ENCODE measurements at places on chromosomes 2 and 18.

GRCh38 chr2:240412975-240413812 lies 22.3 kb upstream of the GPC1 start:
- DNase-seq, result no peak

GRCh38 chr2:47891369-47892337 lies 14.6 kb downstream of the FBXO11 start:
- no peak for DNase-seq

GRCh38 chr2:36539631-36540030 lies 58.3 kb downstream of the FEZ2 start:
- no peak for DNase-seq

- DNase-seq, result no peak
These were observed 393.9 kb upstream of the SLC14A2 start for GRCh38 chr18:45221363-45221762.

- DNase-seq, result no peak
These were observed 105.4 kb upstream of the MMADHC start for GRCh38 chr2:149692961-149693396.

- no peak for DNase-seq
These were observed 475.8 kb upstream of the SLC39A10 start for GRCh38 chr2:195181059-195181705.

DNA sequence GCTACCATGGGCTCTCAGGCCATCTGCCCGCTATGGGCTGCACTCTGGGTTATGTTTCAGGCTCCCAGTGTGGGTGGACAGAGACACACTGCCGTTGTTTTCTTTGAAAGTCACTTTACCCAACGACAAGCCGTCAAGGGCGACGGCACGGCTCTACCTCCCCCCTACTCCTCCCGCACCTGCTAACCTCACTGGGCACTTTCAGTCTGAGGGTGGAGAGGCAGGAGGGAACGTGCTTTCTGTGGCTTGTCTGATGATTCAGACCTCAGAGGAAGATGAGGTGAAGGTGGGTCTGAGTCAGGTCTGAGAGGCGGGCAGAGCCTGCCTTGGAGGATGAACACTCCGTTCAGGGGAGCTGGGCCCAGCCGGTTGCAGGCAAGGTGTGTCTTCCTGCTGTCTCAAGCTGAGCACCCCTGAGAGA lies 147.6 kb upstream of the HDAC4 start:
- DNase-seq, result no peak

DNA sequence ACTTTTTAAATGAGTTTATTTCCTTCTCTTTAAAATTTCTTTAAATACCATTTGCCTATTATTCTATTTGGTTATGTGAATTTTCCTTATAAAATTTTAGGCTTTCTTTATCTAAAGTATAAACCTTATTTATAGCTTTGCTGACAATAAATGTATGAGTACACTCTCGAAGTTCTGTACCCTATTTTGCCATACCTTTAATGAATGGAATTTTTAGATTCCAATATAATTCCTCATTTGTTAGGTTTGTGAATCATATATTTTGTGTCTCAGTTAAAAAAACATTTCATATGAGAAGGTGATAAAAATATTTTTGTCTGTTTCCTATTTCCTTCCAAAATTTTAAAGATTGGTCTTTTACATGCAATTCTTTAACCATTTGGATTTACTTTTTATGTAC lies 427.4 kb upstream of the SLC8A1 start:
- DNase-seq, result no peak

DNA sequence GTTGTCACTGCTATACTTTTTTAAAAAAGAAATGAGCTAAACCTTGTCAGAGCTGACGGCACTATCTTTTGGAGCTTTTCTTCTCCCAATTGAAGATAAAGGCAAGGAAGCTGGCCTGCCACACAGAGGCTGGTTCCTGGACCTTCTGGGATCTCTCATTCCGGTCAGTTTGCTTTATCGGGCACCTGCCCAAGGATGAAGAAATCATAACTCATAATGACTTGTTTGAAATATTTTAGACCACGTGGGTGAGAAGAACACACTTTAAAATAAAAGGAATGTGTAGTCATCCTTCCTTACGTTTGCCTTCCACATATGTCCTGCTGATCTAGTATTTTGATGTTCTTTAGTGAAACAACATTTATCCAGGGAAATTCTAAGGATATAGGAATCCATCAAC lies 535.7 kb downstream of the DCC start:
- no peak for DNase-seq

GRCh38 chr2:39942950-39943349 lies 163.9 kb upstream of the THUMPD2 start:
- DNase-seq, result no peak

DNA sequence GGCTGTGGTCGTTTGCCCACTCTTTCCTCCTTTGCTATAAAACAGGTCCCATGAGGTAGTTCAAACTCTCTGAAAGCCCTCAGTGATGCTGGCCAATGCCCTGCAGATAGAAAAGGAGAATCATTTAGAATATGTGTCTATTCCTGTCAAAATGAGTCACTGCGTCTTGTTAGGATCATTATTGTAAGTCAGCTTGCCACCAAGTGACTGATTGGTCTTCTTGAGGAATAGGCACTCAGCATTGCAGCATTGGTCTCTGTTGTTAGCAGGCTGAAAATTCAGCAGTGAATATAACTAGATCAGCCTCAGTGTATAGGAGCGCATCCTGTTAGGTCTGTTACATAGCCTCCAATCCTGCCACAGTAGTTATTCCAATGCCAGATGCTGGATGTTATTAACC lies 28.9 kb downstream of the PRKRA start:
- no peak for DNase-seq

DNA sequence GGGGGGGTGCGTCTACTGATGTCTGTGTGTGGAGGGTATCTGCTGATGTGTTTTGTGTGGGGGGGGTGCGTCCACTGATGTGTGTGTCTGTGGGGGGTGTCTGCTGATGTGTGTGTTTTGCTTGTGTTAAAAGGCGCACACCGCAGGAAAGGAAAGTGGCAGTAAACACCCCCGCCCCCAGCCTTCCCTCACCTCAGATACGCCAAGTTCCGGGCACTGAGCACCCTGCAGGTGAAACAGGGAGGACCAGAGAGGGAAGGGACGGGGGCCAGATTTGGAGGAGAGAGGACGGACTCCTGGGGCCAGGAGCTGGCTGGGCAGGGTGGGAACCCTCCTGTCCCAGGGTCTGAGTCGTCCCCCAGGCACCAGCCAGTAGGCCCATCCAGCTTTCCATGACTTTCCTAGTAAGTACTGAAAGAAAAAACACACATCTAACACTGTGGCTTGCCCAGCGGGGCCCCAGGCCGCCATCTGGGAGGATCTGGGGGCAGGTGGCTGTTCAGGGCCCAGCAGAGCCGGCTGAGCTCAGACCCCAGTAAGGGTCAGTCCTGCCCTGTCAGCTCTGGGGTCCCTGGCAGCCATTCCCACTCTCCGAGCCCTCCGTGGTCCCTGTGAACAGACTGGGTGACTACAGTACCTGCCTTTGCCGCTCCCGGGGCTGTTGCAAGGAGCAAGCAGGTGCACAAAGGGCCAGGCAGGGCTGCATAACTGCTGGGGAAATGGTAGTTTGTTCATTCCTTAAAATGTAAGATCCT lies 126.9 kb downstream of the NFATC1 start:
- no peak for DNase-seq

- no peak for DNase-seq
These were observed 338.8 kb downstream of the CYRIA start for GRCh38 chr2:16326711-16327300.

DNA sequence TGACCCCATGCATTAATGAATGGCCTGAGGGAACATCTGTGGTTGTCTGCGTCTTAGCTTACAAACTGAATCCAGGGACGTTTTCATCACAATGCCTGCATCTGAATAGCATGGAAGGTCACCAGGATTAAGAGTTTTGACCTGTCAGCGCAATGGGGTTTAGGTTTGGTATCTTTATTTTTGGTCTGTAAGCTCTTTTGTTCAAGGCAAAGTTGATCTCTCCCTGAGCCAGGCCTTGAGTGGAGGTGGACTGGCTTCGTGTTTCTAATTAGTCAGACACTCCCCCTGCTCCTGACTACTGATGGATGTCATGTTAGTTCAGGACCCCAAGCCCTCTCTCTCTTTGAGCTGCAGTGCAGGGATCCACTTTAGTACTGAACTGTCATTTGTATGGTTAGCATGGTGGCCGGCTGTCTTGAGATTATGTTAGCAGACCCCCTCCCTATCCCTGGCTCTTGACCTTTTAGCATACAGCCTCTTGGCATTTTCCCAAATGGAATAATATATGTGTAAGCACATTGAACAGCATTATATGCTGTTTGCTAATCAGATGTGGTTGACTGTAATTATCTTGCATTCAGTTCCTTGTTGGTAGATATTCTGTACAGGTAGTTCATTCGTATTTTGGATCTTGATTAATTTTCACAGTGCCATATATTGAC lies 59.2 kb downstream of the LYPD6 start:
- DNase-seq, result no peak

DNA sequence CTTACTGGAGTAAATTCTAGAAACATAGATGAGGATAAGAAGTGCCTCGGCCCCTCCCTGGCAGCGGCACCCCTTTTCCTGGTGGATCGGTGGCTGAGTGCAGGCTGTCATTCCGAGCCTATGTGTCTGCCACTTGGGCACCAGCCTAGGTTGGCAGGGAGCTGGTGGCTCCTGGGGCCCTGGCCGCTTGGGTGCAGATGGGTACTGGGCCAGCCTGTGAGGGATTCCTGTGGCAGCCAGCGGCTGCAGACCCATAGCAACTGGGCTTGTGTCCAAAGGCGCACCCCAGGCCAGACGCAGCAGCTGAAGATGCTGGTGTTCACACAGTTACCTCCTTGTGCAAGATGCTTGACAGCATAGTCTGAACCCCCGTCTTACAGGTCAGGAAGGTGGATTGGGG lies 2.8 kb downstream of the SNORC start:
- DNase-seq, result no peak

DNA sequence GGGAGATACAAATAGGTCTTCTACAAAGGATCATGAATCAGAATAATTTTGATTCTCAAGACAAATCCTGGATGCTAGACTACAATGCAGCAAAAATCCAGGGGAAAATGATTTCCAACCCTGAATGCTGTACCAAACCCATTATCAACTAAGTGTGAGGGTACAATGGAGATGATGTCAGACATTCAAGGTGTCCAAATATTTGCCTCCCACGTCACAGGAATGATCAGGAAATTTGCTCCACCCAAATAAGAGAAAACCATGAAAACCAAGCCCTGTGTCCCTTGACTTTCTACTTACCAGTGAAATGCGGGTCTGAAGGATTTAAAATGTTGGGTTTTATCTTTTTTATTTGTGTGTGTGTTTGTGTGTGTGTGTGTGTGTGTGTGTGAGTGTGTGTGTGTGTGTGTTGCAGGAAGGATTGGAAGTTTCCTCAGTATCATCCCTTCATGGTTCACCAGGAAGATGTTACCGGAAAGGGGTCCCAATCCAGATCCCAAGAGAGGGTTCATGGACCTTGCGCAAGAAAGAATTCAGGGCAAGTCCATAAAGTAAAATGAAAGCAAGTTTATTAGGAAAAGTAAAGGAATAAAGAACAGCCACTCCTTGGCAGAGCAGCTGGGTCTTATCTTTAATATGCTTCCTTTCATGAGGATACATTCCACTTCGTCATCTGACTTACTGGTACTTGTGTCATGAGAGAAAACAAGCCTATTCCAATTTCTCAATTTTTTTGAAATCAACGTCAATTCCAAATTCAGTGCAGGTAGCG lies 61.1 kb upstream of the ID2 start:
- DNase-seq, result no peak

- no peak for DNase-seq
These were observed 144.1 kb upstream of the STK17B start for GRCh38 chr2:196315388-196316049.

DNA sequence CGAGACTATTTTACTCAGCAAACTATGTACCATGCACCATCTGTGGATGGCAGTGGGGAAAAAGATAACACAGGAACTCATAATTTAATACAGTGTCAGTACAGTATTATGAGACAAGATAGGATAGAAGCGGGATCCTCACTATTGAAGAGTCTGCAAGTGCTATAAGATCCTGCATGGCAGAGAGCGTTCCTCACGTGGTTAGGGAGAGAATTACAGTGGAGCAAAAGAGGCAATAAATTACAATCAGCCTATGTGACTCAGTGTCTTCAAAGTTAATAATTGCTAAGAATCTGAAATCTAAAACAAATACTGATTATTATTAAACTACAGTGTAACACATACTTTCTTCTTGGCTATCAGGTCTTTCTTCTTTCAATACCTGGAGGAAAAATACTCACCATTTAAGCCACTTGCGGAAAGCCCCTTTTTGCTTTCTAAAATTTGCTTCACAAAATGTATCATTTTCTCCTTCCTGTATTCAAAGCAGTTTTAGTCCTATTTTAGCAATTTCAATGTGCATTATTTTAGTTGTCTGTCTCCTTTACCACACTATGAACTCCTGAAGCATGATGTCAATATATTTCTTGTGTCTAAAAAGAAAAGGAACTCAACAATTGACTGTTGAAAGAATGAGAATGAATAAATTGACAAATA lies 342.9 kb downstream of the SPAG16 start:
- DNase-seq, result no peak

DNA sequence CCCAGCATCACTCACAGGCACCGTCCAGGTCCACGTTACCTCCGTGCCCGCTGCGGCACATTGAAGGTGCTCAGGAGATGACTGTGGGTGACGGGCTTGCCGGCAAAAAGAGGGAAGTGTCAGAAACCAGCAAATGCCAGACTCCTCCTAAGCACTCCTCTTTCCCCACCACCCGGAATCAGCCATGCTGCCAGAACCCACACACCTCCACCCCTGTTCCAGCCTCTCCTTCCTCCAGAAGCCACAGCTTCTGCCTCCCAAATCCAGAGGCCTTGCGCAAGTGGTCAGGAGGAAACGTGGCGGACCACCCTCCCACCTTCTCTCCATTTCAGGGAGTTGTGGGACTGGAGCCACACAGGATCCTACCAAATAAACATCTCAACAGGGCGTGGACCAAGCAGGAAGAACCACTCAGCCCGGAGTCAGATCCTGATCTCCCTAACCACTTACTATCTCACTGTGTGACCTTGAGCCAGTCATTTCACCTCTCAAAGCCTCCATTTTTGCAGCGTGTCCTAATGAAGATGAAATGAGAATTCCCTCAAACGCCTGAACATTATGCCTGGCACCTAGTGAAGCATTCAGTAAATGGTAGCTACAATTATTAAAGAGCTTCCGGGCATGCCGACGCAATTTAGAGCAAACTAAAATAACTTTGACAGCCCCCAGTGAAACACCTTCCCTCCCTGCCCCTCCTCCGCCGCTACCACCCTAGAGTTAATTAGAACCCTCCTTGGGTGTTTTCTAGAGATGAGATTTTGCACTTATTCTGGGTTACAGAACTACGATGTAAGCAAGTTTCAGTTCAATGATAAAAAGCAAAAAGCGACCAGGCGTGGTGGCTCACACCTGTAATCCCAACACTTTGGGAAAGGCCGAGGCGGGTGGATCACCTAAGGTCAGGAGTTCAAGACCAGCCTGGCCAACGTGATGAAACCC lies 32.9 kb downstream of the SMAD7 start:
- no peak for DNase-seq

DNA sequence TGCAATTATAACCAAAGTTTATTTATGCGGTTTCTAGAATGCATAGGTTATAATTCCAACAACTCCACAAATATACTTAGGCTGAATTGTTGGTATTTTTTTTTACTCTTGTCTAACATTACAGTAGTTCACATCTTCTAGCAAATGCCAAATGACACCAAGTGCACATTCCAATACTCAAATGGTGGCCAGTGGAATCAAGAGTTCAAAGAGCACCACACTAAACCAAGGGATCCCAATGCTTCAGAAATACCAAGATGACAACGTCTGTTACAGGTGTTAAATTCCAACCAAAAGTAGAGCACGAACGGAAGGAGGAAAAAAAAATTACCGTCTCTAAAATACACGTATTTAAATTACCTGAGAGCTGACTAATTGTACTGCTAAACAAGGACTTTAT lies 136.2 kb downstream of the TMEM247 start:
- no peak for DNase-seq
